ENCODE measurements at places on chromosomes 5 and 9.

DNA sequence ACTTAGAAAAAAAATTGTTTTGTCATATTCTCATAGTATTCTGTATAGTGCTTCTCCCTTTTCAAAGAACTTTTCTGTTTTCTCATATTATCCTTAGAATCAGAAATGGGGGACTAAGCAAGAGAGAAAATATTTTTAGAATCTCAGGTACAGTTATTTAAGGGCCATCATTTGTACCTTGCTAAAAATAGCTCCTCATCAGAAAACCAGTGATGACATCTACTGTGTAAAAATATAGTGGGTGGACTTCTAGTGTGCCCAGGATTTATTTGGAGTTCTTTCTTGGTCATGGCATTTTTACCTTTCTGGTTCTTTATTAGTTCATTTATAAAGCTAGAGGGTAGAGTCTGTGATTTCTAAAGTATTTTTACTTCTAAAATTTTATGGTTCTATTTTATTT, 82.5 kb downstream of the CSNK1G3 start:
- no peak for DNase-seq

DNA sequence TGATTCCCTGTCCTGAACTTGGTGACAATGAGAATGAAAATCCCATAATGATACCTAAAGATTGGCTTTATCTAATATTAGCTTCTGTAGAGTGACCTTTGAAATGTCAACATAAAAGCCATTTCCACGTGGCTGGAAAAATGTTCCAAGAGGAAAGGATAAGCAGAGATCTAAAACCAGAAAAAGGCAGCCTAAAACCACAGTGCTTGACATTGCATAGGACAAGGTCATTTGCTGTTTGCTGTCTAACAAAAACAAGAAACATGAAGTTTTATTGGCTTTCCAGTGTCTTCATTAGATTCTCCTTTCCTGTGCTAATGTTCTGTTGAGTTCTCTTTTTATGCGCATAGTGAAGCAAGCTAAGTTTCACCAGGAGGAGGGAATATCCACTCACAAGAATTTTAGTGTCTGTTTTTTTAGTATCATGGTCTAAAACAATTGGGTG, 44.6 kb downstream of the CPEB4 start:
- DNase-seq, result no peak

GRCh38 chr5:7073666-7074065, 322.3 kb upstream of the ADCY2 start:
- no peak for DNase-seq

- DNase-seq, result peak; percentile 68
These were observed 91.7 kb upstream of the SHB start for GRCh38 chr9:38160613-38161215.

GRCh38 chr5:171975262-171975876, 31.1 kb downstream of the FBXW11 start:
- DNase-seq, result no peak

GRCh38 chr5:126189862-126190261, 233.3 kb upstream of the GRAMD2B start:
- no peak for DNase-seq

GRCh38 chr9:124349267-124349666, 66.0 kb downstream of the PSMB7 start:
- no peak for DNase-seq

- no peak for DNase-seq
These were observed 759.3 kb upstream of the TYRP1 start for GRCh38 chr9:11933926-11934325.

- DNase-seq, result peak; percentile 78
These were observed 63.8 kb upstream of the RNF130 start for GRCh38 chr5:180135128-180135955.

DNA sequence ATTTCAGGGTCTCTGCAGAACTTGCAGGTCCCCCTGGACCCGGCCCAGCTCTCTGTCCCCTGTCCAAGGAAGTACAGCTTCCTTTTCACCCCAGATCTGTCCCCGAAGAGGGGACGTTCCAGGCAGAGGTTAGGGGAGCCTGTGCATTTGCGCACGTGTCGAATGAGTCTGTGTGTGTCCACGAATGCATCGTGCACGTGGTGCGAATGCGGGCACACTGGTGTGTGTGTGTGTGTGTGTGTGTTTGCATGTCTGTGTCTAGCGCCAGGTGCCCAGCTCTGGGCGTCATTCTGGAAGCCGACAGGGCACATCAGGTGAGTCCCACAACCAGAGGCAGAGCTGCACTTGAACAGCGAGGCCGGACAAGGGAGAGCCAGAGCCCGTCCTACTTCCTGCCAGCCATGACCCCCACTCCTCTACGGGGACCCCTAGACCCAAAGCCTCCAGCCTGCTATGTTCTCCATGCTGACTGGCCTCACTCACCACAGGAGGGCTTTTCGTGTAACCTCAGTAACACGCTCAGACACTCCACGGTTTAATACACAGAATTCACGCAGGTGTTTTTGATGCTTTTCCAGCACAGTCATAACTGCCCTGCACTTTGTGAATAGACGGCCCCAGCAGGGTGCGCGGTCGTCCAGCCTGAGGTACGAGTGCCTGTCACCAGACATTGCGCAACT, 41.3 kb upstream of the CACNA1B start:
- DNase-seq, result no peak

DNA sequence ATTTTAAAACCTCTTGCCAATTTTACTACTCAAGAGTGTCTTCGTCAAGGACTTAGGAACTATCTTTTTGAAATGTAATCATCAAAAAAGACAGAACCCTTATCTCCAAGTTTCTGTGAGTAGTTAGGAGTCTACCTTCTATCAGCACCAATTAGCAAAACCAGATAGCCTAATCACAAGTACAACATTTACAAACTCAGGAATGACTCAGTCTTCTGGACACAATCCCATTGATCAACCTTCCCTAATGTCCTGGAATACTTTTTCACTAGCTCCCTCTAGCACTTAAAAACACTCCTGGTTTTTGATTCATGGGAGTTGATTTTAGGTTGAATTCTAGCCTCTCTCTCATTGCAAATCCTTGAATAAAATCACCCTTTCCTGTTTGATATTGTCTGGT, 680.7 kb downstream of the PRR16 start:
- peak; percentile 1 for DNase-seq

GRCh38 chr5:154749491-154749890, 5.7 kb upstream of the LARP1 start:
- DNase-seq, result no peak

DNA sequence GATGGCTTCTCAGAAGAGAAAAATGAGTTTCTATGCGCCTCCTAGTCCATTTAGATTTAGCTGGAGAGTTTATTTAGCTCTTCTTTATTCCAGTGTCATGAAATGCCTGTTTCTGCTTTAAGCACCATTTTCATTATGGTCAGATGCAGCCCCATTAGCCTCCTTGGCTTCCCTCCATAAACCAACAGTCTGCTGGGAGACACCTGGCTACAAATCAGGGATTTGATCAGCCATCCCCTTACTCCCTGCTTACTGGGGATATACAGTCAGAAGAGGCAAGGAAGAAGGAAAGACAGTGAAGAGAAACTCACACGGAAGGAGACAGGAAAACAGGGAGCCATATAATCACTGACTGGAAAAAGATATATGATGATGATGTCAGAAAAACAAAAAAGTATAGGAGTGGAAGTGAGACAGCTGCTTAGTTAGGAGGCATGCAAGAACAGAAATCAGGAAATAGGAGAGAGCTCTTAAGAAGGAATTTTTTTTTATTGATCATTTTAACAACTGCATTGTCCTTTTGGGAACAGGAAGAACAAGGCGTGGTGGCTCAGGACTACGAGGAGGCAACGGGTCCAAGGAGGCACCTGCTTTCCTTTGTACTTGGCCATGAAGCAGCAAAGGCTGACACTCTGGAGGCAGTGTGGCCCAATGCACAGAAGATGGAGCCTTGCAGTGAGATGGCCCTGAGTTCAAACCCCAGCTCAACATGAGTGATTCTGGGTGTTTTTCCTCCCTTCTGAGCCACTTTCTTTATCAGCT, 56.1 kb downstream of the MED27 start:
- no peak for DNase-seq

- no peak for DNase-seq
These were observed 69.0 kb upstream of the DAPK1 start for GRCh38 chr9:87428659-87429058.

- DNase-seq, result no peak
These were observed 215.1 kb upstream of the MVB12B start for GRCh38 chr9:126111556-126111955.

GRCh38 chr9:4090491-4090890, 209.4 kb downstream of the GLIS3 start:
- no peak for DNase-seq

DNA sequence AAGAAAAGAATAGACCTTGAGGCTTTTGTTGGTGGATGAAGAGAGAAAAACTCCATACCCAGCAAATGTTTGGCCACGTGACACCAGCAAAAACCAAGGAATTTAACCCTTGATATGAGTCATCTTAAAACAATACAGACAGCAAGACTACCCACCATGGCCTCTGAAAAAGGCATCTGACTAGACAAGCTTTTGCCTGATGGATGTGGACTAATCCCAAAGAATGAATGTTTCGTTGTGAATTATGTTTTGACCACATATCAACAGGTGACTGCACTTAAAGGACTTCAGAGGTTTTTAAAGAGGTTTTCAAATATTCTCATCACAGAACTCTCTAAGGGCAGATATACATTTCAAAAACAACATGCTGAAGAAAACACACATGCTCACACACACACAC, 33.0 kb upstream of the SLC1A3 start:
- peak; percentile 46 for DNase-seq

DNA sequence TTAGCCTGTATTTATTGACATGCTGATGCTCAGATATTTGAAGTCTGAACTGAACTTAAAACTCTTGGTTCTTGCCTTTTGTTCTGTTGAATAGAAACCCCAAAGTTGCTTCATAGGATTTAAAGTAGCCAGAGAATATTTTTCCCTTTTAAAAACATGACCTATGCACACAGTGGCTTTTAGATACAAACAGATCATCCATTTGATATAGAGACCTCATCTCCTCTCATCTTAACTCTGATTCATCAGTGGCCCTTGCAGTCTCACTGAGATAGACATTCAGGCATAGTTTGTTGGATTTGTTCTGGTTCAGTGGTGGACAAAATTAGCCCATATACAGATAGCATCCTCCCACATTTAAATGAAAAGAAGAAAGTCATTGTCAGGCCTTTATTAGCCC, 43.5 kb upstream of the PJA2 start:
- DNase-seq, result no peak

- DNase-seq, result no peak
These were observed 23.2 kb downstream of the MTAP start for GRCh38 chr9:21825637-21826036.

GRCh38 chr5:96172436-96172835, 210.8 kb upstream of the ELL2 start:
- DNase-seq, result peak; percentile 32

DNA sequence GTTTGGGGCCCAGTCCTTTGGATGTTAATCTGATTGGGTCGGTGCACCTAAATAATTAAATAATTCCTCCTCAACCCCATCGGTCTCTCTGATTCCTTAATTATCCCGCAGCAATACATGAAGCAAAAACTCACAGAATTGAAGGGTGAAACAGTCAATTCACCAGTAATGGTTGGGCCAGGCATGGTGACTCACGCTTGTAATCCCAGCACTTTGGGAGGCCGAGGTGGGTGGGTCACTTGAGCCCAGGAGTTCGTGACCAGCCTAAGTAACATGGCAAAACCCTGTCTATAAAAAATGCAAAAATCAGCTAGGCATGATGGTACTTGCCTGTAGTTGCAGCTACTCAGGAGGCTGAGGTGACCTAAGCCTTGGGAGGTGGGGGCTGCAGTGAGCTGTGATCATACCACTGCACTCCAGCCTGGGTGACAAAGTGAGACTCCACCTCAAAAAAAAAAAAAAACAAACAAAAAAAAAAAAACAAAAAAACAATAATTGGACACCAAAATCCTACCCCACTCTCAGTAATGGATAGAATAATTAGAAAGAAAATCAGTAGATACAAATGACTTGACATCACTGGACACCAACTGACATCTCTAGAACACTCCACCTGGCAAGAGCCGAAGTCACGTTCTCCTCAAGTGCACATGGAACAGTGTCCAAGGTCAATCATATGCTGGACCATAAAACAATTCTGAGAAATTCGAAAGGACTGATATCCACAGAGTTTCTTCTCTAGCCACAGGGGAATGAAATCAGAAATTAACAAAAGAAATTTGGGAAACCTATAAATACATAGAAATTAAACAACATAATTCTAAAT, 5.3 kb downstream of the ABO start:
- DNase-seq, result no peak

GRCh38 chr5:135195270-135195608, 161.2 kb upstream of the PITX1 start:
- DNase-seq, result peak; percentile 21

DNA sequence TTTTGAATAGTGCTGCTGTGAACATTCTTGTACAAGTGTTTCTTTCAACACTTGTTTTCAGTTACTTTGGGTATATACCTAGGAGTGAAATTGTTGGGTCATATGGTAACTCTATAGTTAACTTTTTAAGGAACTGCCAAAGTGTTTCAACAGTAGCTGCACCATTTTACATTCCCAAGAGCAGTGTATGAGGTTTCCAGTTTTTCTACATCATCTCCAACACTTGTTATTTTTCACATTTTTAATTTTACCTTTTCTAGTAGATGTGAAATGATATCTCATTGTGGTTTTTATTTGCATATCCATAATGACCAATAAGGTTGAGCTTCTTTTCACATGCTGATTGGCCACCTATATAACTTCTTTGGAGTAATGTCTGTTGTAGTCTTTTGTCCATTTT, 40.0 kb upstream of the FOXE1 start:
- DNase-seq, result no peak

- DNase-seq, result no peak
These were observed 52.2 kb upstream of the ANGPTL2 start for GRCh38 chr9:127174386-127175318.

DNA sequence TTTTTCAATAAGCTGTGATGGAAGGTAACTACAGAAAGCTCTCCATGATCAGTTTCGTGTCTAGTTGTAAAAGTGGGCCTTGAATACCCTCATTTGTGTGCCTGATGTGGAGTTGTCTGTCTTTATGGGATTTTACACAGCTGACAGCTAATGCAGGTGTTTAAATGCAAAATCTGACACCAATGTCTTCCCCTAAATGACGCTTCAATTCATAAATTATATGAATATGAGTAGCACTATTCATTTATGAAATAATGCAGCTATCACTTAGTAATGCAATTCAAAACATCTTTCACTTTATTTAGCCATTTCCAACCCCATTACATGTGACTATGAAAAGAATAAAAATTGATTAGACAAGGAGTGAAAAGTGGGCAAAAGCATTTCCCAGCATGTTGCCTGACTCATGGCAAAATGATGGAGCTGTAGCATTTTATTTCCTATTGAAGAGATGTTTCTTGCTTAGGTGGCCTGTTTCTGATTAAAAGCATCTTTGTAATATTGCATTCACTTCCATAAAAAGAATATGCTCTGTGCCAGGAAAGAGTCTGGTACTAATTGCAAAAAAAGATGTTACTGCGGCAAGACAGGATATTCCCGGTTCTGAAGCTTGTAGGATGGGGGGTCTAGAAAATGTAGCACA, 116.7 kb upstream of the HAPLN1 start:
- DNase-seq, result no peak

GRCh38 chr5:159345336-159345735, 15.0 kb upstream of the IL12B start:
- DNase-seq, result no peak

- no peak for DNase-seq
These were observed 66.0 kb upstream of the PITX1 start for GRCh38 chr5:135100011-135100410.

All from AG08396 (cell line).